ENCODE measurements at places on chromosomes 4 and X.

DNA sequence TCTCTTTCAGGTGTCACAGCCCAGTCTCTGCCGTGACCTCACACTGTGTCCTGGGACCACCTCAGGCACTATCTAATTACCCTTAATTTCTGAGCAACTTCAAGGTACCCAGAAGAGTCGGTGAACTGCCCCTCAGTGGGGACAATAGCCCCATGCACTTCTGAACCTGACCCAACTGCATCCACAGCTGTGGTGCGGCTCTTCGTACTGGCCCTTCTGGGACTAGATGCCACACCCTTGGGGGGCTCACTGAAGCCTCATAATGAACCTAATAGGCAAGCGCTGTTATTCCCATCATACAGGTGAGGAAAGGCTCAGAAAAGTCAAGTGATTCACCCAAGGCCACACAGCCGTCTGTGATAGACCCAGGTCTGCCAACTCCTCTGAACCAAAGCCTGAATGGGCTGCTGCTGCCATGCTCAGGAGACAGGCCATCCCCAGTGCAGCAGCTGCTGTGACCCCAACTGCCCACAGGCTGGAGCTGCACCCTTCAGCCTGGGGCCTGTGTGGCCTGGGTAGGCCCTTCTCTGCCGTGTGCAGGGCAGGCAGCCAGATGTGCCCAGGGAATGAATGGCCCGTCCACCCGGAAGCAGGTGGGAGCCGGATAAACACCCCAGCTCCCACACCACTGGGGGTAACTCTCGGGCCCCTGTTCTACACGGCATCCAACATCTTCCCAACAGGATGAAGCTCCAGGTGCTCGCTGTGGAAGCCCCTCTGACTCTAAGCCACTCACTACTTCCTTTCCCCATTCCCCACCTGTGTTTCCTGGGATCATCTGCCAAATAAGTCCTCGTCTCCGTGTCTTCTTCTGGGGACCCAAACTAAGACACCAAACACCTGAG, 35.9 kb downstream of the HMX1 start:
- no peak for DNase-seq

- no peak for DNase-seq
These were observed 1427.5 kb downstream of the ADGRL3 start for GRCh38 chr4:62627671-62628070.

GRCh38 chr4:87058356-87059073, 123.7 kb downstream of the AFF1 start:
- peak; percentile 50 for DNase-seq

DNA sequence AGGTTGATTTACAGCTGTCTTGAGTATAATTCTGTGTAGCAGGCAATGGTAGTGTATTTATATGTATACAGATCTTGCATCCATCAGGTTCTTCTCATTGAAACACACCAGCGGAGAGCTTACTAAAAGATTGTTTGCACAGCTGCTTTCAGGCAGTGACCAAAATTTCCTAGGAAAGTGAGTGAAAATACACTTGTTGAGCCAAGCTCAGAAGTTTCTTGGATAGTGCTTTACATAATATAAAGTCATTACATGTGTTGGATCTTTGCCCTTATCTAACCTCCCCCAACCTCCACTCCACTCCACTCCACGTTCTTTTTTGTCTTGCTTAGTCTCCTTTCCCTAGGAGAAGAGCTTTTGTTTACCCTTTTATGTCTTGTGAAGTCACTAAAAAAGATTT, 34.1 kb downstream of the CNKSR2 start:
- DNase-seq = no peak

- no peak for DNase-seq
These were observed 440.2 kb downstream of the INPP4B start for GRCh38 chr4:142405695-142406498.

DNA sequence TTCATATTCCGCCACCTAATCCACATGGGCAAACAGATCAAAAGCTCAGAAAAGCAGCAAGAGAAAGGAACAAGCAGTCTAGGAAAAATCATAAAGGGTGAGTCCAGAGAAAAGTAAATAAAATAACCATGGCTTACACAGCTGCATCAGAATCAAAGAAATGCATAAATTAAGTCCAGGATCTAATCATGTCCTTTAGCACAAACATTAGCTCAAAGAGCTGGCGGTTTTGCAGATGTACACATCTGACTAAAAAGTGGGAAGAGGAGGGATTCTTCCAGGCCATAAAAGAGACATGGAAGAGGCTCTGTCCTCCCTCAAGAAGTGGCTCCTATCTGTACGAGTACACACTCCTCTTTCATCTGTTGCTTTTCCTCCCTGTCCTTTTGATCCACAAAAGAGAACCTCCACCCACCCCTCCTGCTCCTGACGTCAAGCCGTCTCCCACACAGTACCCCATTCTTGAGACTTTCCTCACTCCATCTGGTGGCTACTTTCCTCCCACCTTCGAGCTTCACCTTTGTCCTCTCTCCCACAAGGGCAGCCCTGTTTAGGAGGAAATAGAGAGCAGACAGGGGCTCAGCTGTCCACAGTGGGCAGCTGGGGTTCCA, 92.5 kb downstream of the RASL11B start:
- DNase-seq = no peak

DNA sequence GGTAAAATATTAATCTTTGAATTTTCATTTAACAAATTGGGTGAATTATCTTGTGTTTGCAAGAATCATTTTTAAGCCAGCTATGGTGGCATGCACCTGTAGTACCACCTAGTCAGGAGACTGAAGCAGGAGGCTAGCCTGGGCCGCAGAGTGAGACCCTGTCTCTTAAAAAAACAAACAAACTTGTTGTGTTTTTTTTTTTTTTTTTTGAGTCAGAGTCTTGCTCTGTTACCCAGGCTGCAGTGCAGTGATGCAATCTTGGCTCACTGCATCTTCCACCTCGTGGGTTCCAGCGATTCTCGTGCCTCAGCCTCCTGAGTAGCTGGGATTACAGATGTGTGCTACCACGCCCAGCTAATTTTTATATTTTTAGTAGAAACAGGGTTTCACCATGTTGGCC, 2.2 kb downstream of the TXLNG start:
- DNase-seq = no peak

- peak; percentile 61 for DNase-seq
These were observed 765 bp downstream of the ENOPH1 start for GRCh38 chr4:82430964-82431745.

GRCh38 chr4:1547856-1548826, 136.0 kb downstream of the FAM53A start:
- DNase-seq = no peak

GRCh38 chrX:8897259-8897658, 96.1 kb upstream of the FAM9A start:
- DNase-seq = no peak

DNA sequence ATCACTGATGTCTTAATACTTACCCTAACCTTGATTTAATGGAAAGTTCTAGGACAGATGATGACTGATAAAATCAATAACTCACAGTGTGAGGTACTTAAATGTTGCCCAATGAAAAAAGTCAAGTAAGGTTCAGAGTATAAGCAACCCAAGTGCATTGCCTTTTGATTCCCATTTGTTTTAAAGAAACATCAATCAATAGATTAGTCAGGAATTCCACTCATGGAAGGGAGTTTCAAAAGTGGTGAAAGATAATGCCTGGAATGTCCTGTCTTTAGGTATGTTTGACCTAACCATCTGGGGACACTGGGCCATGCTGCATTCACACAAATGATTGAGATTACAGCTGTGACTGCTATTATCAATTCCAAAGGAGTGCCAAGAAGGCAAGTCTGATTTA, 259.7 kb downstream of the PPARGC1A start:
- DNase-seq = no peak

GRCh38 chr4:68572653-68573170, 3.4 kb downstream of the UGT2B17 start:
- DNase-seq = no peak

DNA sequence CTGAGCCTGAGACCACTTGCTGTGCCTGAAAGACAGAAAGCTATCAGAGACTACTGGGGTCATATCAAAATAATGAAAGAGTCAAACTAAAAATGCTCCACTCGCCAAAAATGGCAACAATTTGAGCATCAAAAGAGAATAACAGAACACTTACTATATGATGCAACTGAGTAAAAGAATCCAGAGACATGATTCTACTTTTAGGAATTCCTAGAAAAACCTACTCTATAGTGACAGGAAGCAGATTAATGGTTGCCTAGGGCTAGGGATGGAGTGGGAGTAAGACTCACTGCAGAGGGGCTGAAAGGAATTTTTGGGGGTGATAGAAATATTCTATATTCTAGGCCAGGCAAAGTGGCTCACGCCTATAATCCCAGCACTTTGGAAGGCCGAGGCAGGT, 29.4 kb upstream of the SLAIN2 start:
- DNase-seq = no peak

DNA sequence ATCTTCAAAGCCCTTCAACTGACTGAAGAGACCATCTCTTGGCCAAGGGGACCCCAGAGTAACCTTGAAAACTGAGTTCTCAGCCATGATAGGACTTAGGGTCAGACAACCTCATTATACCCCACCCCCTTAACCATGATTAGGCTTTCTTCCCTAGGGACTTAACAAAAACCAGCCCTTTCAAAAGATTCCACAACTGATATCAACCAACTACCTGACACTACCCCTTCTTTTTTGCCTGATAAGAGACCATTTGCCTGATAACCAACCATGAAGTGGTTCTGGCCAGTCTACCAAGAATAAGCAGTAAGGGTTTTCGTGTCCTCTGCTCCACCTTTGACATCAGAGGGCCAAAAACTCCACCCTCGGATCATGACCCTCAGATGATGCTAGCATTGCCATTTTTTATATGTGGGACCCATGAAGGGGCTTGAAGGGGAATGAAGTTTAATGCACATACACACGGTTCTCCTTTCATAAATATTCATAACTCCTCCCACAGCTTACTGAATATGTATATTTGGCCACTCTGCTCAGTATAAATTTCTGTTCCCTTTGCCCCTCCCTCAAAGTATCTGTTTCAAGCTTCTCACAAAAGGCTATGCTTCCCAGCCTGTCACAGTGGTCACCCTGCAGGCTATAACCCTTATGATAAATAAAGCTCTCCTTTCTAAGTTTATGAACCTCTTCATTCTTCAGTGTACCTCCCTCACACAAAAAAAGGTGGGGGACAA, 12.3 kb downstream of the TBCK start:
- no peak for DNase-seq

- no peak for DNase-seq
These were observed 66.3 kb upstream of the MSN start for GRCh38 chrX:65601126-65601525.

DNA sequence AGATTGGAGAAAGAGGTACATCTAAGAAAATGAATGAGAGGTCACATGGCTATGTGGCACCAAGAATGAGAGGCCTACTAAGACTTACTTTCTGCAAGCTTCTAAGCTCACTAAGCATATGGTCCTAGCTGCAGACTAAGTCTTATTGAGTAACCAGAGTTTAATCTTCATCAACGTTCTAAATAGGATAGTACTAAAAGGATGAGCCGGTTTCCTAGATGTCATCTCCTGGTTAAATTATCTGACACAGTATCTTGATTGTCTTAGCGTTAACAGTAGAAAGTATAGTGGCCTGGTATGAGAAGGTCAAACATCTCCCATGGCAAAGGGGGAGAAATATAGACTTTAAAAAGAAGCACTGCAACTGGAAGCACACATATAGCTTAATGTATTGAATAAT, 448.1 kb downstream of the PDGFC start:
- no peak for DNase-seq

DNA sequence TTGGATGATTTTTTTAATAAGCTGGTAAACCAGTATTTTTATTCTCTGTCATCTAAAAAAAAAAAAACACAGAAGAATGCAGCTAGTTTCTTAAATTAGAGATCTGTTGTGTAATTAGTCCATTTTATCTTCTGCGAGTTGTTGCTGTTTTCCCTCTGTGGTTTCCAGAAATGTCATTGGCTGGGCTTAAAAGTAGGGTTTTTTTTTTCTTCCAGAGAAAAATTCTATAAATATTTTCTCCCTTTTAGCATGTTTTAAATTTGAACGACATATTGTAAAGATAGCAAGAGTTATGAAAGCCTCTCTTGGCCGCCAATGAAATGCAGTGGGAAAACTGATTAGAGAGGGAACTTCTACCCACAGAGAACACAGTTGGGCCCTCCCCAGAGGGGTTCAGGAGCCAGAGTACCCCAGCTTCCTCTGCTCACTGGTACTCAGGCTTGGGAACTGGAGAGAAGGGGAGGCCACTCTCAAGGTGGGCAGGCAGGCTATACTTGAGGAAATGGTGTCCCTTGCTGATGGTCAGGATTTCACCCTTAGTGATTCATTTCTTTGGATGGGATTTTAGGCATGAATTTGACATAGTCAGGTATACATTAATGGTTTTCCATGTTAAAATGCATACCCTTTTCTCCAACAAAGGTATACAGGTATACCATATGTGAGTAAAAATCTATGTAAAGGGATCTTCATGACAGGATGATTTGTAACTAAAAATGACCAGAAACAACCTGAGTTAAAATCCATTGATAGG, 166.1 kb downstream of the BCOR start:
- DNase-seq = no peak

DNA sequence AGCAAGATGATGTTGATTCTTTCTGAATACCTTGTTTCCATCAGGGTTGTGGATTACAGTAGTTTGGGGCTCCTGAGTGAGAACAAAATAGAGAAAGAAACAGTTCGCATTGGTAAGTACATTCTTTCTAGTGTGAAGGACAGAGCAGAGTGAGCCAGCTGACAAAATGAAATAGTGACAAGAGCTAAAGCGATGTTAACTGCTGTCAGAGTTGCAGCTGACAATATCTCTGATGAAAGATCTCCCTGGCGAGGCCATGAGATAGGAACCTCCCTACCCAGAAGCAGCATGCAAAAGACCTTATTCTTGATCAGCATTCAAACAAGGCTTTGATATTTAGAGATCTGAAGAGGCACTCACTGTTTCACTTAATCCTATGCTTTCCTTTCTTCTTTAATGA, 258.6 kb downstream of the CAMK2D start:
- no peak for DNase-seq

DNA sequence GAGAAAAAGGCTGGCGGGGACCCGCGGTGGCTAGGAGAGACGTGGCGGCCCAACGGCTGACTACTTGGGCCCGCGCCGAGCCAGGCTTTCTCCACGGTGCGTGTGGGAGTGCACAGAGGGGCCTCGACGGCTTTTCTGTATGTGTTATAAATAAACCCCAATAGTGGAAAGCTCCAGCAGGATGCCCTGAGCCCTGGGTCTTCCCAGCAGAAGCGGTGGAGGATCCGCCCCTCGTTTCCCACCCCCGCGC, 268 bp upstream of the PRRG1 start:
- DNase-seq = no peak

DNA sequence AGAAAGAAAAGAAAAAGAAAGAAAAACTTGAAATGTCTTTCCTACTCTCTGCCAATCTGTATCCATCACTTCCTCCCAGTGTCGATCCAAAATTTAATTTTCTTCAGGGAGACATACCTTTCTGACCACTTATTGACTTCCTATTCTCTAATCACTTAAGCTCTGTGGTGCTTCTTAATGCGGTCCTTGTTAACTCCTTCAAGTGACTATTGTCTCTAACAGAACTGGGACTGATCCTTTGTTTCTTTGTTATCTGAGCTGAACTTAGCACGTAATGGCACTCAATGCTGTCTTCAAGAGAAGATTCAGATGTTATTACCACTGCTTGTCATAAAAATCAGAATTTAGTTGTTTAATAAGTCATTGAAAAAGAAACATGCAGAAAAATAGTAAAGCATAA, 31.2 kb downstream of the LARP7 start:
- no peak for DNase-seq

All from activated CD8-positive, alpha-beta memory T cell treated with anti-CD3 and anti-CD28 coated beads, Interleukin-2, amount 10 ng/mL, durations not matched to agents 7 days and 5 days (primary cell).